Fibroblast of lung (primary cell): ENCODE measurements at places on chromosomes 6 and 20.

- DNase-seq: no peak
Measured at GRCh38 chr6:73314577-73315492, 39.2 kb downstream of the DPPA5 start.

DNA sequence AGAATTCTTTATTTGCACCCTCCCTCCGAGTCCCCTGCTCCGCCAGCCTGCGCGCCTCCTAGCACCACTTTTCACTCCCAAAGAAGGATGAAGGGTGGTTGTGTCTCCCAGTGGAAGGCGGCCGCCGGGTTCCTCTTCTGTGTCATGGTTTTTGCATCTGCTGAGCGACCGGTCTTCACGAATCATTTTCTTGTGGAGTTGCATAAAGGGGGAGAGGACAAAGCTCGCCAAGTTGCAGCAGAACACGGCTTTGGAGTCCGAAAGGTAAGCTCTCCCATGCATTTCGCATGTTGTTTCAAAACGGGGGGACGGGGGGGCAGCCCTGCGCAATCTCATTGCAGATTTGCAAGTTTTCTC, 357 bp downstream of the PCSK2 start:
- DNase-seq: no peak

- DNase-seq: no peak
Measured at GRCh38 chr6:100304575-100304974, 160.1 kb downstream of the SIM1 start.

DNA sequence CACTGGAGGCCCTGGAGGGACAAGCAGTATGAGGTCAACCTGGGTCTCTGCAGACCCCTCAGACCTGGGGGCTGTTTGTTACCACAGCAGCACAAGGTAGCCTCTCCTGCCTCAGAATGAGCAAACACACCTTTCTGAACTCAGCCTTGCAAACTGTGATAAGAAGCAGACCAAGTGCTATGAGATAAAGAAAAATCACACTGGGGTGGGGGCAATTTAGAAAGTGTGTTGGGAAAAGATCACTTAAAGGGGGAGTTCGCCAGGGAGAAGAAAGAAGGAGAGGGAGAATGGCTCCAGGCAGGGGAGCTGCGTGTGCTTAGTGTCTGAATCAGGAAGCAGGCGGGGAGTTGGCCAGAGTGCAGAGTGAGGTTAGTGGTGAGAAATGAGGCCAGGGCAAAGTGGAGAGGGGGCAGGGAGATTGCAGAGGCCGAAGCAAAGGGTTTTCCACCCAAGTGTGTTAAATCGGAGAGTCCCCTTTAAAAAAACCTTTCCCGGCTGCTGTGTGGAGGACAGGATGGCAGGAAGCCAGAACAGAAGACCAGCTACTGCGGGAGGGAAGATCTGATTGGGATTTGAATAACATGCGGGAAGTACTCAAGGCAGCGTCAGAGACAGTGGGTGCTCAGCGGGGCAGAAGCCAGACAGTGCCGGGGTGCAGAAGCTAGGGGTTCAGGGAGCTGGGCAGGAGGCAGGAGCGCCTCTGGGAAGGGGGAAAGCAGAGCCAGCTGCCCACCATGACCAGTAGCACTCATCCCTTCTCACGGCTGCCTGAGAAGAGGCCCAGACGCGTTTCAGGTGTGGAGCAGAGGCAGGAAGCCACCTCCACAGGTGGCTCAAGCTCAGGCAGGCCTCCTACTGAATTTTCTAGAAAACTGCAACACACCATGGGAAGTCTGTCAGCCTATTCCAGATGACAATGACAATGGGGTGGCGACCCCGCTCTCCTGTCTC, 9.0 kb downstream of the ADA start:
- DNase-seq: peak; percentile 91

DNA sequence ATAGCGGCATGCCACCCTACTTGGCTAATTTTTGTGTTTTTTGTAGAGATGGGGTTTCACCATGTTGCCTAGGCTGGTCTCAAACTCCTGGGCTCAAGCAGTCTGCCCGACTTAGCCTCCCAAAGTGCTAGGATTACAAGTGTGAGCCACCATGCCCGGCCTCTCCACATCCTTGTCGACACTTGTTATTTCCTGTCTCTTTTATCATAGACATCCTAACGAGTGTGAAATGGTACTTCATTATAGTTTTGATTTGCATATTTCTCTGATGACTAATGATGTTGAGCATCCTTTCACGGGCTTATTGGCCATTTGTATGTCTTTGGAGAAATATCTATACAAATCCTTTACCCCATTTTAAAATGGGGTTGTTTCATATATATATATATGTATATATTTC, 39.0 kb upstream of the ASXL1 start:
- DNase-seq: no peak

GRCh38 chr6:142731611-142732010, 213.4 kb downstream of the HIVEP2 start:
- no peak for DNase-seq

DNA sequence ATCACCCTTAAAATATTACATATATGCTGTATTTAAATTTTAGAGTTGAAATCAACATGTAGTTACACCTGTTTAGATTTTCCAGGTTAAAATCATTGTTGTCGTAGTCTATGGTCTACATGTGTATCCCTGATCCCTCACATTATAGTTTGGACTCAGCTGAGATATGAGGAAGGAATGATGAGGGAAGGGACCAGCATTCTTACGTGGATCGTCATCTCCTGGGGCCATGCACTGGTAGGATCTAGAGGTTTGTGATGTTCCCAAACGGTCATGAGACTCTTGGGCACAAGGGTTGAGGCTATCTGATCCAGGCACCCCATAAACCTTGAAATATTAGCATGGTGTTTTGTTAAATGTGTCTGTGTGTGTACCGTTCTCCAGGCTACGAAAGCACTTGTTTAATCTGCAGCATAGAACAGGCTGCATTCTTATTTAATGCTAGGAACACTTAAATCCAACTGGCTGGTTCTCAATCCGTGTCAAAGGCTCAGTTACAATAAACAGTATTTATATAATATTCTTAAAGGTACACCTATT, 55.4 kb downstream of the IPCEF1 start:
- DNase-seq: no peak

GRCh38 chr20:24676353-24676977, 207.0 kb downstream of the SYNDIG1 start:
- no peak for DNase-seq

- DNase-seq: peak; percentile 24
Measured at GRCh38 chr6:46734867-46735719, at the start of gene PLA2G7. Gene PLA2G7, minus strand, starts transcription at chr6:46735375. Its CDS starts 12,484 bp downstream, at chr6:46722891.

DNA sequence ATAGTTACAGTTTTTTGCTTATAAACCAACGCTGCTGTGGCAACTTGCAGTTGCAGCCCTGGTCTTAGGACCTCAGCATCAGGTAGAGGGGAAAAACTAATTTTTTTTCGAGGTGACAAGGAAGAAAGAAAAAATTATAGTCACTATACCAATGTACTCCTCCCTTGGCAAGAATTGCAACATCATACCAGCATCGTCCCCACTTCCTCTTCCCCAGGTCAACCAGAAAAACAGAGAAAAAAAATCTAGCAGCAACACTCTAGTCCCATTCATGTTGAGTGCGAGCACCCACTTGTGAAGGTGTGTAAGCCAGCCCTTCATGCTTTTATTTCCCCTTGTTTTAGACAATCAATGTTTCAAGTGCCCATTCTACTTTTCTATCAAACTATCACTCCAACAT, 13.1 kb upstream of the DCBLD1 start:
- DNase-seq: no peak

GRCh38 chr6:40391086-40391485, 196.1 kb downstream of the LRFN2 start:
- no peak for DNase-seq

DNA sequence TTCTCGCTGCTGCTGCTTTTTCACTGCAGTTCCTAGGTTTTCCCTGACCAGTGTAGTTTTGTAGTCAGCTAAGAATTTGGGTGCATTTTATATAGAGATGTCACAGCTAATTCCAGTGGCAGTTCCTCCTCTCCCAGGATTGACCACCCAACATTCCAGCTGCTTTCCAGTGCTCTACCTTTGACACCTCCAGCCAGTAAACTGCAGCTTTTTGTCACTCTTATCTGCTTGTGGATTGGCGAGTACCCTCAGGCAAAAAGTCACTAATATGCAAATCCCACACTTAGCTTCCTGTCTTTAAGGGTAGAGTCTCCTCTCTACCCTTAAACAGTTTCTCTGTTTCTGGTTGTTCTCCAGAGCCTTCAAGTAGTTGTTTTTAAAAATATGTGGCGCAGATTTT, 146.9 kb upstream of the KCNG1 start:
- no peak for DNase-seq

DNA sequence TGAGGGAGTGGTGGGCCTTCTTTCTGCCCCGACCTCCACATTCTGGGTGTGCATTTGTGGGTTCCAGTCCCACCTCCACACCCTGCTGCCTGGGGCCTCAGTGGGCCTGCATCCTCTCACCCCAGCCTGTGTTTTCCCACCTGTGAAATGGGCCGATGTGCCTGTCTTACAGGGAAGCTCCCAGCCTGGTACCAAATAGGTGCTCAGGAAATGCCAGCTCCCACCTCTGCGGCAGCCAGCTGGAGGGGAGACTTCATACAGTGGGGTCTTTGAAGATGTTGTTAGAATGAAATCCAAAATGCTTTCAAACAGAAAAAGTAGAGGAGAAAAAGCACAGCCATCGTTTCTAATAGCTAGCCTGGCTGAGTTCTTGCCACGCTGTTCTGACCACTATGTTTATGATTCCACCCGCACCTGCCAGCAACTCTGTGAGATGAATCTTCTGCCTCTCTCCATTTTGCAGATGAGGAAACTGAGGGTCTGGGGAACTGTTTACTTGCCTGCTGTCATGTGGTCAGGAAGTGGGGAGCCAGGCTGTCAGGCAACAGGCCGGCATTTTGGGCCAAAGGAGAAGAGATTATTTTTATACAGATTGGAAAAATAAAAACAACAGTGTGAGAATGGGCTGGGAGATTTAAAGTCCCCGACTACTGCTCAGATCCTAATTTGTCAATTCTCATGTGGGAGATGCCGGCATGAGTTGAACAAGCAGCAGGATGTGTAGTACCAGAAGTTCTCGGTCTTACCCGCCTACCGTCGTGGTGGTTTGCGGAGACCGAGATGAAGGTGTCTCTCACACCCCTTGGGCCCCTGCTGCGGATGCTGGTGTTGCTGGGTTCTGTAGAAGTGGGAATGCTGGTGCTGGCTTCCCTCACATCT, 4.6 kb downstream of the TMEM181 start:
- no peak for DNase-seq

DNA sequence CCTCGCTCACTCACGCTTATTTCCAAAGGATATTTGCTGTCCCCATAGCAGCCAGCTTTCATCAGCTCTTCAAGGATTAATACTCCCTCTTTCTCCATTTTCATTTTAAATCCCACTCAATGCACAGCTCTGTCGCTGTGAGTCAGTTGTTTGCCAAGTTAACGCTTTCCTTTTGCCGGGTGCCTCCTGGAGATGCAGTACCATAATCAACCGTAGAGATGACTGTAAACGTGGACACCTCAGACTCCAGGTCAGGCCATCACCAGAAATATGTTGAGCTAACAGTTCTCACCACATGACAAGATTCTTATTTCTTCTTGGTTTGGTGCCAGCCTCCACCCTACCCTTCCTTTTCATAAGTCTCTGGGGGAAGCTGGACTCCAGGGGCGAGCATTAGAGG, 66.6 kb upstream of the TAB2 start:
- no peak for DNase-seq

GRCh38 chr6:44002067-44002592, 125.1 kb downstream of the MRPL14 start:
- DNase-seq: no peak

GRCh38 chr20:48725555-48725991, 102.2 kb downstream of the PREX1 start:
- peak; percentile 54 for DNase-seq

- no peak for DNase-seq
Measured at GRCh38 chr20:18403269-18403668, 63.6 kb downstream of the DZANK1 start.

- no peak for DNase-seq
Measured at GRCh38 chr6:10033223-10033829, 381.5 kb downstream of the TFAP2A start.

GRCh38 chr20:46205349-46205748, 87.2 kb downstream of the CD40 start:
- no peak for DNase-seq

DNA sequence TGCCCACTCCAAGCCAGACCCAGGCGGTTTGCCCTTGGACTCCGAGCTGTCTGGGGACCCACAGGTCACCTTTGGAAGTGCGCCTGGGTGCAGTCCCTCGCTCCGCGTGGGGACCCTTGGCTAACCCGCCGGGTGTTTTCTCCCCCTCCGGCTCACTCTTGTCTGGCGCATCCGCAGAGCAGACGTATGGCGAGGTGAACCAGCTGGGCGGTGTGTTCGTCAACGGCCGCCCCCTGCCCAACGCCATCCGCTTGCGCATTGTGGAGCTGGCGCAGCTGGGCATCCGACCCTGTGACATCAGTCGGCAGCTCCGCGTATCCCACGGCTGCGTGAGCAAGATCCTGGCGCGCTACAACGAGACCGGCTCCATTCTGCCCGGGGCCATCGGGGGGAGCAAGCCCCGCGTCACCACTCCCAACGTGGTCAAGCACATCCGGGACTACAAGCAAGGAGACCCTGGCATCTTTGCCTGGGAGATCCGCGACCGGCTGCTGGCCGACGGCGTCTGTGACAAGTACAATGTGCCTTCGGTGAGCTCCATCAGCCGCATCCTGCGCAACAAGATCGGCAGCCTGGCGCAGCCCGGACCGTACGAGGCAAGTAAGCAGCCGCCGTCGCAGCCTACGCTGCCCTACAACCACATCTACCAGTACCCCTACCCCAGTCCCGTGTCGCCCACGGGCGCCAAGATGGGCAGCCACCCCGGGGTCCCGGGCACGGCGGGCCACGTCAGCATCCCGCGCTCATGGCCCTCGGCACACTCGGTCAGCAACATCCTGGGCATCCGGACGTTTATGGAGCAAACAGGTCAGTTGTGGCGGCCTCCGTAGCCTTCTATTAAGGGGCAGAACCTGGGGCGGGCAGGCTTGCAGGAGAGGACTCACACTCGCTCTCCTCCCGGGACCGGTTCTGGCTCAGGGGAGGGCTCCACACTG, 1.1 kb downstream of the PAX1 start:
- DNase-seq: no peak

DNA sequence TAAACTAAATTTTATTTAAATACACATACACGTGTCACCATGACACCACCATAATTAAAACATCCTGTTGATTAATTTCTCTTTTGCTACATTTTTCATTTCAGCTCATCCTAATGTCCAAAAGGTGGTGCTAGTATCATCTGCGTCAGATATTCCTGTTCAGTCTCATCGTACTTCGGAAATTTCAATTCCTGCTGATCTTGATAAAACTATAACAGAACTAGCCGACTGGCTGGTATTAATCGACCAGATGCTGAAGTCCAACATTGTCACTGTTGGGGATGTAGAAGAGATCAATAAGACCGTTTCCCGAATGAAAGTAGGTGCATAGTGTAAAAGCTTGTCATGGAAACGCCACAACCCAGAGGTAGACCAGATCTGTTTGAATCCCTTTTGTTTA, 263.4 kb downstream of the UTRN start:
- DNase-seq: no peak
